ENCODE measurements at places on chromosomes 1 and 21. TPM values are rescaled to one million over a fixed set of nuclear protein-coding genes. Genes with fewer than 3 reads are reported as not detected.

DNA sequence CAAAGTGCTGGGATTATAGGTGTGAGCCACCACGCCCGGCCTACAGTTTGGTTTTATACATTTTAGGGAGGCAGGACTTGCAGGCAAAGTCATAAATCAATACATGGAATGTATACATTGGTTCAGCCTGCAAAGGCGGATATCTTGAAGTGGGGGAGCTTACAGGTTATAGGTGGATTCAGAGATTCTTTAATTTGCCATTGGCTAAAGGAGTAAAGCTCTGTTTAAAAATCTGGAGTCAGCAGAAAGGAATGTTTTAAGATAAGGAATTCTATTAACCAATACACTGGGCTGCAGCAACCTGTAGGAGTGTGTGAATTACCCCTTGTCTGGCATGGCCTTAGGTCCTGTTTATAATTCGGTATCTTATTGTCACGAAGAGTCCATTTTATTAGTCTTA, 57.6 kb downstream of the OPTC start:
- no peak for DNase-seq

DNA sequence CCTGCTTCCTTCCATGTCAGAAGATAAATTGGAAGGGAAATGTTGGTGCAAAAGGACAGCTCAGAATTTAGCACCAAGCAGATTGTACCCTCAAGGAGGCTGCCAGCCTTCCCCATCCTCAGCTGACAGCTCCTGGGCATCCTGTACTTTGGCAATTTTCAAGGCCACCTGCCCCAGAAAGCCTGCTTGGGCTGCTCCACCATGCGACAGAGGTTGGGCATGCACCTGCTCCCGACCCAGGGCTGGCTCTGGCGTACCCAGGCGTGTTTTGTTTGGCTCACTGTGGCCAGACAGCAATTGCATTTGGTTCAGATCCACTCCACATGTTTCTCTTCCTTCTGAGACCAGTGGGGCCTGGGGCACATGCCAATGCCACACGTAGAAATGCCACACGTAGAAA, 547.8 kb downstream of the NPHP4 start:
- no peak for DNase-seq

MPL gene
- total RNA-seq = 0.65 TPM

GBP3 gene
- 60.2 TPM for total RNA-seq

C1orf122 gene
- total RNA-seq = 22.8 TPM

- no peak for DNase-seq
Measured at GRCh38 chr1:110675060-110675791, 486 bp upstream of the KCNA3 start.

ESPN gene
- total RNA-seq = 8.3 TPM

DNA sequence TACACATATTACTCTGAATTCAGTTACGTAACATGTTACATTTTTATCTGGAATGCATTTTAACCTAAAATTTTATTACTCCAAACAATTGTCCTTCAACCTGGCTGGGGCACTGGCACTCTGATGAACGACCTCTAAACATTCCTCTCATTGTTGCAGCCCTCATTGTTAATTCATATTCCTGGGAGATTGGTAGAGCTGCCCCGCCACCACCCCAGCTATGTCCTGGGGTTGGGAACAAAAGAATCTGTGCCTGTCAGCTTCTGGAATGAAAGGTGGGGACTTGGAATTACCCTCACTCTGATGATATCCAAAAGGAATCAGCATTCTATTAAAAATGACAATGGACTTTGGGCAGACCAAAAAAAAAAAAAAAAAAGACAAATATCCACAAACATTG, 38.0 kb upstream of the DESI2 start:
- DNase-seq = no peak

FCRL2 gene
- 1.3 TPM for total RNA-seq

KCNN3 gene
- 4.4 TPM for total RNA-seq

Data from lower lobe of right lung (tissue), 2 donors.